Suppressor macrophage treated with lipopolysaccharide for 4 hours (primary cell): ENCODE measurements at places on chromosomes 1 and 21.

DNA sequence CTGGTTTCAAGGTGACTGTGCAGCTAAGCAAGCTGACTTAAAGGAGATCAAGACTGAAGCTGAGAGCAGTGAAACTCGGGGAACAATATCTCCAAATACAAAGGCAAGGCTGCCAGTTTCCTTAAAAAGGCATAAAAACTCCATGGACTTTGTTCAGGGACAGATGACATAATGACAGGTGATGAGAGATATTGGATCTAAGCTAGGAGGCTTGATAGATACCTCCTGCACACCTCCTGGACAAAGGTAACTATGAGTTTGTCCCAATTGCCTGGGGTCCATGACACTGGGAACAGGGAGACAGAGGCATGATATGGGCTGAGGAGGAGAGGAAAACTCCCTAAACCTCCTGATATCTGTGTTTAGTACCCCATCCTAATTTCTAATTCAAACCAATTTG, 55.2 kb downstream of the PRKAB2 start:
- no peak for DNase-seq

- DNase-seq, result no peak
These were observed 40.9 kb downstream of the KCNK1 start for GRCh38 chr1:233654658-233655280.

DNA sequence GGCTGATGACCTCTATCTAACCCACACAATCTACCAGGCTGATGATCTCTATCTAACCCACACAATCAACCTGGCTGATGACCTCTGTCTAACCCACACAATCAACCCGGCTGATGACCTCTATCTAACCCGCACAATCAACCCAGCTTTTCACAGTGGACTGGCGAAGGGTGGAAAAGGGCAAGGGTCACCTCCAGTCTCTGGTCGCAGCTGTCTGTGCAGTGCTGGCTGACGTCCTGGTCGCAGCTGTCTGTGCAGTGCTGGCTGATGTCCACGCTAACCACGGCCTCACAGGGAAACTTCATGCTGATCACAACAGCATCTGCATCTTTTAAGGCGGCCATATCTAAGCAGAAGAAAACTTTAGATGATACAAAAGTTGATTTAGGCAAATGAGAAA, 12.2 kb upstream of the CCDC27 start:
- no peak for DNase-seq

GRCh38 chr1:217333939-217334338, 297.0 kb downstream of the GPATCH2 start:
- peak; percentile 2 for DNase-seq

DNA sequence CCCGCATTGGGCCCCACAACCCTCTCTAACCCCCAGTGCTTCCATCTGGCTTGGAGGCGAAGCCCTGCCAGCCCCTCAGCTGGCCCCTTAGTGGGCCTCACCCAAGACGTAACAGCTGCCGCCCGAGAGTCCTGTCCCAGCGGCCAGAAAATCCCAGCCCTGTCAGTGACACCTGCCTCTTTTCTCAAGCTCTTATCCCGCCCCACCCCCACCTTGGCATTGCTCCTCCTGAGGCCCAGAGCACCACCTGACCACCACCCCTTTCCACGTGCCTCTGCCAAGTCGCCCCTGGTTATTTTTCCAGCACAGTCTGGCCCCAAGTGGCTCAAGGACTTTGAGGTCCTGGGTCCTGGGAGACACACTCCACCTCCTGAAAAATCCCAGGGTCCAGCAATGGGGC, 5.9 kb upstream of the CTRC start:
- no peak for DNase-seq

DNA sequence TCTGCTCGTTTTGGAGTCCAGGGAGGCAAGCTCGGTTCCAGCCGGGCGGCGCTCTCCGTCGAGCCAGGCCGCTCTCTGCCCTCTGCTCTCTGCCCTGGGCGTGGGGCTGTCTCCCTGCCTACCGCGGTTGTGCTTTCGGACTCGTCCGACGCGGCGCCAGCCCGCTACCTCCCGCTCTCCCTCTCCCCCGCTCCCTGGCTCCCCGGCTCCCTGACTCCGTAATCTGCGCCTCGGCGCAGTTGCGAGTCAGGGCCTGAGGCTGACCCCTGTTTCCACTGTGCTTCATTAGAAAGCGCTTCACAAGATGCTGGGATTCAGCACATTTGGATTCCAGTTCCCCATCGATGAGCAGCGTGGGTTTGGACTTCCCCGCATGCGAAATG, 2.2 kb downstream of the SOX13 start:
- DNase-seq, result peak; percentile 21

DNA sequence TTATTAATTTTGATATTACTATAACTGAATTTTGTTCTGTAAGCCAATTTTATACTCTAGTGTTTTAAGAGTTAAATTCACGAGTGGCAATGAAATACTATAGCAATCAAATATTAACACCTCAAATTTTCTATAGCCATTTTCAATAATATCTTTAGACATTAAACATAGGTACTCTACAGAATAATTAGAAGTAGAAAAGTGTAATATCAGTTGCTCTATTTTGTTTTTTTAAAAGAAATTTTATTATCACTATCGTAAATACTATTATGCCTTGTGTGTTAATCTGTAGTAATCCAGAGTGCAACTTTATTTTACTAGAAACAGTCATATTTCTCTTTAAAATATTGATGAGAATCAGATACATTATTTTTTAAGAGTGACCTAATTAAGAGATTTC, 691.2 kb downstream of the USP25 start:
- DNase-seq, result no peak

GRCh38 chr1:210260096-210260495, 27.5 kb downstream of the SERTAD4 start:
- no peak for DNase-seq

- DNase-seq, result no peak
These were observed 31.7 kb downstream of the RGL1 start for GRCh38 chr1:183836598-183836997.

GRCh38 chr1:36099681-36100341, 11.1 kb downstream of the ADPRS start:
- DNase-seq, result peak; percentile 77

DNA sequence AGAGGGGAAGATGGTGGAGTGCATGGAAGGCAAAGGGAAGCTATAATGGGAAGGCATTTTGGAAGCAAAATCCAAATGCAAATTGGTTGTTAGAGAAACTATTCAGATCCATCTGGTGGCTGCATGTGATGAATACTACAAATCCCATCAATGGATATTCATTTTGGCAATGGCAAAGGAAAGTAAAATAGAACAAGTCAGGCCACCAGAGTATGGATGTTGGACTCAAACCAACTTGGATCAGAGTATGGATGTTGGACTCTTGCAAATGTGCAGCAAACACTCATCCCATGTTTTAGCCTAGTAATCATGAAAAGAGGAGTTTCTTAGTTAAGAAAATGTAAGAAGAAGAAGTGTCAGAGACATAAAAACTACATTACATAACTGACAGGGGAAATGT, 289.6 kb upstream of the DAB1 start:
- DNase-seq, result no peak

- DNase-seq, result peak; percentile 25
These were observed 108.6 kb downstream of the OLFML2B start for GRCh38 chr1:161915051-161915503.

DNA sequence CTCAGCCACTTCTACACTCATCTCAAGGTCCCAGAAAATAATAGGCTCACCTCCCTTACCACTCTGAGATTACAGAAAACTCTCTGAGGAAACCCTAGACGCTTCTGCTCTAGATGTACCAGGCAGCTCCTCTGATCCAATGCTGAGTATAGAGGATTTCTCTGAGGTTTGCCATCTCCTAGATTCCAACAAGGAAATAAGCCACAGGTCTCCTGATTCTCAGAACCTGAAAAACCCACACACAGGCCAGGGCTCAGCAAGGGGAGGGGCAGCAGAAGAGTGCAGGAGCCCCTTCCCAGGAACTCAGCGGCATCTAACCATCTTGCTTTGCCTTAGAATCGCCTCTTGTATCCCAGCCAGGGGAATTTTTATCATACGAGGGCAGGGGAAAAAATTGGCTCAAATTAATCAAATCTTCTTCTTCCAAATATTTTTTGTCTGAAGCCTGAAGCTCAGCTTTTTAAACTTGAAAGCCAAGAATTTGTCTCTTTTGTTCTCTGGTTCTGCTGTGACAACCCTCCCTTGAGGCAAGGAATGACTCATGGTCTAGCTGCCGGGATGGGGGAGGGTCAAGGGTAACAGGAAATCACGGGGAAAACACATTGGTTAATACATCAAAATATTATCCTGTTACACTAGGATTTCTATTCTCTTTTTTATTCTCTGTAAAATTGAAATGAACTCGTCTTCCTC, 30.8 kb downstream of the GORAB start:
- DNase-seq, result peak; percentile 77

- DNase-seq, result no peak
These were observed 28.9 kb upstream of the RBM15 start for GRCh38 chr1:110310300-110310699.

DNA sequence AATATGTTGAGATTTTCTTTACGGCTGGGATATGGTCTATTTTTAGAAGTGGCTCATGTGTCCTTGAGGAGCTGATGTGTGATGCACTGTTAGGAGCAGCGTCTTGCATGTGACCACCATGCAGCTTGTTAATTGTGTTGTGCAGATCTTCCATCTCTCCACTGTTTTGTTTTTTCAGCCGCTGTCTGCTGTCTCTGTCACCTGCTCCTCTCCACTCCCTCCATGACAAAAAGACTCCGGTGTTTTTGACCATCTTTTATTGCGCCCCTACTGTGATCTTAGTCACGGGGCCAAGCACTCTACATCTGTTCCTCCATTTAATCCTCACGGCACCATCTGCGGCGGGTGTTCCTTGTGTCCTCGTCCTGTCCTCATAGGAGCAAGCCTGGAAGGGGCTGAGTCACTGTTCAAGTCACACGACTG, 51.8 kb downstream of the ADARB1 start:
- no peak for DNase-seq

DNA sequence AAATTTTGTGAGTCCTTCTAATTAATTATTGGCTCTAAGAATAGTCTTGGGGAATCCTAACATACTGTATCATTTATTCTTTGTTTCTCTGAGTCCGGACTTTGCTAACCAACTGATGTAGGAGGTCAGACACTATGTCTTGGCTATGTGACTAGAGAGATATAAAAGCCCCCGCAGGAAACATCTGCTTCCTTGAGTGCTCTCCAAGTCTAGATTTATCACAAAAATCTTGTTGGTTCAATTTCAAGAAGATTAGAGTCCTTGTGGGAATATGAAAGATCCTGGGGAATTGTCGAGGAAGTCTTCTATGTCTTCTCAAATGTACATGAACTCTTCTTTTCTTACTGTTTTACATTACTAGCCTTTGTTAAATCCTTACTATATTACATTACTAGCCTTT, 1712.5 kb downstream of the NCAM2 start:
- DNase-seq, result no peak

DNA sequence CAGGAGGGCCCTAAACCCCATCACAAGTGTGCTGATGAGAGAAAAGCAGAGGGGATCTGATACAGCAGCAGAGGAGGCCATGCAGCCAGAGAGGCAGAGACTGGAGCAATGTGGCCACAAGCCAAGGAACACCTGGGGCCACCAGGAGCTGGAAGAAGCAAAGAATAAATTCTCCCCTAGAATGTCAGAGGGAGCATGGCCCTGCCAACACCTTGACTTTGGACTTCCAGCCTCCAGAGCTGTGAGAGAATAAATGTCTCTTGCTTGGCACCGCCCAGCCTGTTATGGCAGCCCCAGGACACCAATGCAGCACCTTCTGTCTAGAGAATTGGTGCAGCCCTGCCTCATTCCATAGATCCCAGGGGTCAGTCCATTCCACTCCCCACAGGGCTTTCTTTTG, 25.3 kb downstream of the UBASH3A start:
- DNase-seq, result no peak

DNA sequence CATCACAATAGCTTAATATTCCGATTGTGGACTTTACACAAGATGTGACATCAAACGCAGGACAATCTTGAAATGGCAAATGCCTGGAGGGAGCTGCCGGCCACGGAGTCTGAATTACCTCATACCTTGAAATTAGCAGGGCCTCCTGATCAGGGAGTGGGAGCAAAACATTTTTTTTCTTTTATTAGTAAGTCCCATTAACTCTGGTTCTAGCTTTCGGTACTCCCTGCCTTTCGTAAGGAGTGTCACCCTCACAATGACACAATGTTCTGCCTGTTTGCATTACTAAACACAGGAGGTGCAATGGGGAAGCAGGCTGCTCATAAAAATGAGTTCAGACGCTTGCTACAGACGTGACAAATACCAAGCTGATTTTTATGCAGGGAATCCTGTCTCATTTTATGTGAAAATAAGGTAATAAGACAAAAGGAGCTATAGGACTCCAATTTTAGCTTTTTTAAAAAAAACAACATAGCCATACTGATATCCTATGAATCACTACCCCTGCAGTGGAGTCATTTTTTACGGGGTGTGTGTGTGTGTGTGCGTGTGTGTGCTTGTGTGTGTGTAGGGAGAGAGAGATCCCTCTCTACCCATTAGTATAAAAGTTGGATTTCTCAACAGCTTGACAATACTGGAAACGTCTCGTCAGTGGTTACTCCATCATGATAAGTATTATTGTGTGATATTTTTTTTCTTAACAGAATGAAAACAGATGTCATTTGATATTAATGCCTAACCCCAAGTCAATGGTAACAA, 205.1 kb upstream of the RUNX1 start:
- peak; percentile 22 for DNase-seq

- DNase-seq, result peak; percentile 71
These were observed 47.5 kb downstream of the MRPL39 start for GRCh38 chr21:25559746-25560145.

- no peak for DNase-seq
These were observed 10.6 kb downstream of the CNR2 start for GRCh38 chr1:23902321-23903278.

GRCh38 chr1:24874056-24874455, 56.0 kb downstream of the RUNX3 start:
- no peak for DNase-seq

DNA sequence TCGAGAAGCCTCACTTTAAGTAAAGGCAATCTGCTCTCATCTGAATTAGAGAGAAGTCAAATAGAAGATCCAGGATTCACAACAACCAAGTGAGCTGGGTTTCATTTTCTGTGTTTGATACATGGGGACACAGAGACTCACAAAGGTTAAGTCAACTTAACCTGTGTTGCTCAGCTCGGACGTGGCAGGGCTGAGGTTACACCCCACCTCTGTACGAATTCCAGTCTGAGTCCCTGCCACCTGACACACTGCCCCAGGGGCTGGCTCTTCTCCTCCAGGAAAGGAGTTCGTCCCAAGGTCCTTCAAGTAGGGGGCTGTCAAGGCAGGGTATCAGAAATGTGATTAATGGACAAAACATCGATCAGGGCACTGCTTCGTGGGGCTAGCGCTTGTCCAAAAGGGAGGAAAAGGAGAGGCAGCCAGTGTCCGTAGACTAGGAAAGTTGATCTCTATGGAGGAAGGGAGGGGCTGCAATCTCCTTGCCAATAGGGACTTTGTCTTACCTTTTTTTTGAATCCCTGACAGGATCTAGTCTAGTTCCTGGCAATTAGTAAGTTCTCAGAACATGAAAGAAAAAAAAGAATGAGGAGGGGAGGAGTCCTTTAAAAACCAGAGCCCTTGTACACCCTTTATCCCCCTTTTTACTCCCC, 116.4 kb downstream of the CNIH3 start:
- DNase-seq, result no peak

- DNase-seq, result no peak
These were observed 23.3 kb downstream of the ETNK2 start for GRCh38 chr1:204128464-204128963.

- DNase-seq, result no peak
These were observed 9.4 kb downstream of the ST3GAL3 start for GRCh38 chr1:43716559-43717281.

GRCh38 chr1:107842241-107842640, 122.7 kb downstream of the VAV3 start:
- DNase-seq, result no peak

- DNase-seq, result peak; percentile 39
These were observed 34.3 kb upstream of the KCNA3 start for GRCh38 chr1:110708974-110709440.
